ENCODE measurements at places on chromosomes 3 and 15. TPM values are rescaled to one million over a fixed set of nuclear protein-coding genes. Genes with fewer than 3 reads are reported as not detected.

- DNase-seq = no peak
Observed at GRCh38 chr15:96199111-96199510, 131.4 kb upstream of the NR2F2 start.

- DNase-seq = no peak
Observed at GRCh38 chr3:87436781-87437543, 160.6 kb upstream of the POU1F1 start.

GRCh38 chr3:15339786-15340215 lies 7.4 kb upstream of the SH3BP5 start:
- DNase-seq = peak; percentile 81

The STAC gene
- 6.8 TPM for total RNA-seq

- no peak for DNase-seq
Observed at GRCh38 chr15:25090073-25090733, 135.4 kb downstream of the SNRPN start.

GRCh38 chr3:24161841-24162240 lies 216.8 kb downstream of the NR1D2 start:
- DNase-seq = no peak

DNA sequence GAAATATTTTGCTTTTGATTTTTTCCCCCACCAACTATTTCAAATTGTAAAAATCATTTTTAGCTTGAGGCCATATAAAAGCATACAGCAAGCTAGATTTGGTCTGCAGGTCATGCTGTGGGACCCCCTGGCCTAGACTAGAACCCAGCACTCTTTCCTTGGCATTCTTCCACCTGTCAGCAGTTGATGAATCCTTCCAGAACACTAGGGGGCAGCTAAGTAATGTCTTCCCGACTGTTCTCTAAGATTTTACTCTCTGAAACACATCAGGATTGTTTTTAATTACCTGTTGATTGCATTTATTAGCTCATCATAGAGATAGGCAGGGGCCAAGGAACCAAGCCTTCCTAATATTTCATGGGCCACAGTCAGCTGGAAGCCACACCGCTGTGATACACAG lies 174.5 kb downstream of the CACNA1D start:
- DNase-seq = no peak

DNA sequence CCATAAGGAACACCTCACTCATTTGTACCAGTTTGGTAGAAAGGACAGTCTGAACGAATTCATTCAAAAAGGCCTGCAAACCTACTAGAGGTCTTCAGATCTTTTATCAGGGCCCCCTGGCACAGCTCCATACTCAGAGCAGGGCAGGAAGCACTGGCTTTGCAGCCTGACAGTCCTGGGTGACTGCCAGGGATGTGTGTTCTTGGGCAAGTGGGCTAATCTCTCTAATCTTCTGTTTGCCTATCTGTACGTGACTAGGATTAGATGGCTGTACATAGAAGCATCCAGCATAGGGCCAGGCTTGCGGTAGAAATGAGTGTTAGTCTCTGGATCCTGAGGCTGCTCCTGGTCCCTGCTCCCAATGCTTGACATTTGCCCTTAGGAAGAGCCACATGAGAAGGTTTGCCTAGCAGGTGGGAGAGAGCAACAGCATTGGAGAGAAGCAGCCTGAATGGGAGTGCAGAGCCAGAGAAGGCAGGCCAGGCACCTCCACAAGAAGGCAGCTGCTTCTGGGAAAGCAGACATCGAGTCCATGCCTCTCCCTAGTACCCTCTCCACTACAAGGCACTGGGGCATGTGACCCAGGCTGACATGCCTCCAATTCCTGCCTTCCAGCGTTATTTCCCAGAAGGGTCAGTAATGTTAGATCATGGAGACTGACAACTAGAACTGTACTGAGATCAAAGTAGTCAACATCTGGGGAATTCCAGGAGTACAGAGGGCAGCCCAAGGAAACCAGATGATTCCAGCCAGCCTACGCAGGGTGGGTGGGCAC lies 1.0 kb upstream of the CXCR6 start:
- no peak for DNase-seq

The ADAMTSL3 gene
- total RNA-seq = 0.26 TPM

The ZNF80 gene
- not detected for total RNA-seq

DNA sequence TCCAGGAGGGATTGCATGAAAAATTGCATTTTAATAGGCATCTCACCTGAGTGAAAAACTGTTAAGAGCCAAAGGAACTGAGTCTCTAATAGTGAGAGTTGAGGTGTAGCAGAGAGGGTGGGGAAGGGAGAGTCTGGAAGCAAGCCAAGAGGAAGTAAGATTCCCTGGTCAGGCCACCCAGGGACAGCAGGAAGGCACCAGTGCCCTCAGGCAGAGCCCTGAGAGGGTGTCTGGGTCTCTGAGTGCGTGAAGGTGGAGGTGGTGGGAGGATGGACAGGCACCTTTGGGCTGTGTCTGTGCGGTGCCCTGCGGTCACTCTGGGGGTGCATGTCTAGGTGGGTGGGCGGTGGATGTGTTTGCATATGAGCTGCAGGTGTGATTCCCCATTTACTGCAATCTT lies 300.4 kb upstream of the ROPN1 start:
- no peak for DNase-seq

The SEC61A1 gene
- 398 TPM for total RNA-seq

The CACNA2D2 gene
- under 0.01 TPM for total RNA-seq

The SEMA6D gene
- total RNA-seq = 13.4 TPM

DNA sequence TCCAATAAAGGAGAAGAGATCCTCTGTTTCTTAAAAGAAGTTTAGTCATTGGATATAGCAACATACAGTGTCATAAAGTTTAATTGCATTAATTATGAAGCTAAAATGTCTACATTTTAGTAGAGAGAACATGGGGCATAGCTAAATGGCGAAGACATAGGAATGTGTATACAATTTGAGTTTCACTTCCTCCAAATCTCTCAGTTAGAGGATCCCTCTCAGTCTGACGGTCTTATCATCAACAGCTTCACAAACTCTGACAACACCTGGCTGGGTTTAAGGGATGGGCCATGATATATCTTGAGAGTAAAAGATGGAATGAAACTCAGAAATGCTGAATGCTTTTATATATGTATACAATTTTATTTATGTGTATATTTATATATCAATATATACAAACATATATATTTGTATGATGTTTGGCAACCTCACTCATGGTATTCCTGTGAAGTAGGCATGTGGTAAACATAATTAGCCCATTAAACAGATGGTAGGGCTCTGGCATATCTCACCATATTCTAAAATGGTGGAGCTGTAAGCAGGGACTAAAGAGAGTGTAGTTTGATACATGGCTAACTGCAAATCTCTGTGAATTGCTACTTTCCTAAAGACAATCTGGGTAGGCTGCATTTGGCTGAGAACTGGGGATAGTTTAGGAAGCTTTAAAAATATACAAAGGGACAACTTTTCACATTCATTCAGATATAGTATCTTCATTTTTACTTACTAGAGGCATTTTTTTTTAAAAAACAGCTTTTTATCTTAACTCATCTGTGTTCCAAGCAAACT lies 111.6 kb downstream of the TIGIT start:
- DNase-seq = no peak
